ENCODE measurements at places on chromosomes 16 and 17.

DNA sequence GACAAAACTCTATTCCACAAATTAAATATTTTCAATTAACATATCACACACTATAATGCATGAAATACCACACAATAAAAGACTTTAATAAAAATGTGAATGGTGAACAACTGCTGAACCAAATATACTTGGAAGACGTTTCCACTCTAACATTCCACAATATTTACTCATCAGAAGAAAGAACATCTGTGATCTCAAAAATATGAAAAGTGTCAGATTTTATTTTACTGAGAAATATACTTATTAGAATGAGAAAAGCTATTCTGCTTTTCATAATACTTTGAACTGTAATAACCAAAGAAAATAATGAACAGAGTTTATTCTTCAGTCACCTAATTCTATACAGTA is 181.8 kb upstream of the AXIN2 start:
- DNase-seq: no peak

DNA sequence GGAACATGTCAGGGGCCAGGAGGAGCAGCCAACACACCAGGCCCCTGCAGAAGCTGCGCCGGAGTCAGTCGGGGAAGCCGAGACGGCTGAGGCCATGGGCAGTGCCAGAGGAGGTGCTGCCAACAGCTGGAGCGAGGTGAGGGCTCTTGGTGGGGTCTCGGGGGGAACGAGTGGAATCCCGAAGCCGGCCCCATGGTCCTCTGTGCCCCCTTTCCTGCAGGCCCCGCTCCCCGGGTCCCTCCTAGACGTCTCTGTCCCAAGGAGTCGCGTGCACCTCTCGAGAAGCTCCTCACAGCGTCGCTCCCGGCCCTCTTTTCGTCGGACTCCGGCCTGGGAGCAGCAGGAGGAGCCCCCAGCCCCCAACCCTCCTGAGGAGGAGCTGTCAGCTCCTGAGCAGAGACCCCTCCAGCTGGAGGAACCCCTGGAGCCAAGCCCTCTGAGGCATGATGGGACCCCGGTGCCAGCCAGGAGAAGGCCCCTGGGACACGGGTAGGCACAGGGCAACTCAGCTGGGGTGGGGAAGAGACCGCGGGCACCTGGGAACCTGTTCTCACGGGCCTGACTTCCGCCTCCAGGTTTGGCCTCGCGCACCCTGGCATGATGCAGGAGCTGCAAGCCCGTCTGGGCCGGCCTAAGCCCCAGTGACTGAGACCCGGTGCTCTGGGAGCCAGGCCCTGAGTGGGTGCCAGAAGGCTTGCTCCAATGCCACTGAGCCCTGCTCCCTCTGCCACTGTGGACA is 3.6 kb downstream of the APOBR start:
- DNase-seq: no peak

GRCh38 chr16:85471469-85472431 is 141.4 kb upstream of the GSE1 start:
- DNase-seq: peak; percentile 64

DNA sequence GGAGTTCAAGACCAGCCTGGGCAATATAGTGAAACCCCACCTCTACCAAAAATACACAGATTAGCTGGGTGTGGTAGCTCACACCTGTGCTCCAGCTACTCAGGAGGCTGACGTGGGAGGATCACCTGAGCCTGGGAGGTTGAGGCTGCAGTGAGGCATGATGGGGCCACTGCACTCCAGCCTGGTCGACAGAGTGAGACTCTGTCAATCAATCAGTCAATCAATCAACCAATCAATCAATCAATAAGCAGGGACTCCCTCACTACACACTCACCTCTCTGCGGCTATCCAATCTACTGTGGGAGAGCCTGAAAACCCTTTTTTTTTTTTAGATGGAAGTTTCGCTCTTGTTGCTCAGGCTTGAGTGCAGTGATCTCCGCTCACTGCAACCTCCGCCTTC is 31.6 kb downstream of the CPSF4L start:
- DNase-seq: no peak

GRCh38 chr16:24550295-24550694 is 10.9 kb downstream of the RBBP6 start:
- no peak for DNase-seq

DNA sequence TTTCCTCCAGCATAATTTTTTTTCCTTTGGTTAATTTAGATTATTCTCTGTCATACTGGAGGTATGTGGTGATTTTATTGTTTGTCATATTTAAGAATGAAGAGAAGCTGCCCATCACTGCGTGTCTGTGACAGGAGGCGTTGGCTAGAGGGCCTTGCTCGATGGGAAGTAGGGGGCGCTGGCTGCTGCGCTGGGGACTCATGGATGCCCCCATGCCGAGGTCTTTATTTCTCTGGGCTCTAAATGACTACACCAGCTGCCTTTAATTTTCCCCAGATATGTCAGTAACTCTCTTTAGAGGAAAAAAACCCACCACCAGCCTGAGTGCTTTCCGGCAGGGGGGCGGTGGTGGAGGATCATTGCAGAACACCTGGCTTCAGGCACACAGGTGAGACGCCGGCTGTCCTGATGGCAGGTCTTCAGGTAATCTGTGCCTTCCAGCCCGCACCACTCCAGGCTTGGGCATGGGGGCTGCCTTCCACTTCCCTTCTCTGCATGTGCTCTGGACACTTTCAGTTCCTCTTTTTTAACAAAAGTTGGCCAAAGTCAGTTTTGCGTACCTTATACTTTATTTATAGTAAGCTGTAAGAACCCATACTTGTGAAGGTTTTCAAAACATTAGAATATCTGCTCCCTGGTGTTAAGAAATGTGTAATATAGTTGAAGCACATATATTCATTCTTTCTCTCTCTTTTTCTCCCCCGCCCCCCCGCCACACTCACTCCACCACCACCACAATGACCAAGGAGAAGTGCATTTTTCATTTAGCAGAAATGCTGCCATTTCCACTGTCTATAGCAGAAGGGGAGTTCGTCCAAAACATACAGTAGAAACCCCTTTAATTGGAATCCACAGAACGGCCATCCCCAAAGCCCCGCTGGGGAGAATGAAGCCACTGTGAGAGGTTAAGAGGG is 192.7 kb downstream of the RPTOR start:
- no peak for DNase-seq

DNA sequence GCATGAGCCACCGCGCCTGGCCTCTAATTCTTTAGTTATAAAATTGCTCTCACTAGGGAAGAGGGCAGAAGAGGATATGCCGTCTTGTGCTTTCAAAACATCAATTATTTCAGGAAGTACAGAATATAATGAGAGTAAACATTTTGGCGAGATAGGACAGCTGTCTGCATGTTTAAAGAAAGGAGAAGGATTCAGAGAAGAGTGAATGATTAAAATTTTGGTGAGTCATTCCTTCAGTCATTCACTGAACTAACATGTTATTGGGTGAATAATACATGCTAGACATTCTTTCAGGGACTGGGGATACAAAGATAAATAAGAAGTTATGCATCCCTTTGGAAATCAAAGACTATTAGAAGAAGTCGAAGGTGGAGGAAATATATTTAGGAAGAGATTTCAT is 590.3 kb upstream of the GOT2 start:
- no peak for DNase-seq

- DNase-seq: no peak
These were observed 1.1 kb downstream of the ZFHX3 start for GRCh38 chr16:73046849-73047214.

DNA sequence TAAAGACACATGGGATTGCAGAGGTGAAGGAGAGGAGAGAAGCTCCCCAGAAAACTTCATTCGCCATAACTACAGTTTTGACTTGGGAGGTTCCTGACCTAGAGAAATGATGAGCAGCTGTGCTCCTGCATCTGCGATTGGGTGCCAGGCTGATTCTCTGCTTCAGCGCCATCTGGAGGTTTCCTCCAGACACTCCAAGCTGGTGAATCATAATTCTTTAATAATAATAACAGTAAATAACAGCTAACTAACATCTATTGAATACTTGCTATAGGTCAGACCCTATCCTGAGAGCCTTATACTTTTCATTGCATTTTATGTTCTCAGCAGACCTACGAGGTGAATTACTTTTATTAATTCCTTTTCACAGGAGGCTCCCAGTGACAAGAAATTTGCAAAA is 575.8 kb downstream of the TOX3 start:
- peak; percentile 50 for DNase-seq

- DNase-seq: no peak
These were observed 8.5 kb upstream of the HOXB9 start for GRCh38 chr17:48634493-48635208.

GRCh38 chr17:73420897-73421296 is 109.1 kb upstream of the CDC42EP4 start:
- DNase-seq: no peak

DNA sequence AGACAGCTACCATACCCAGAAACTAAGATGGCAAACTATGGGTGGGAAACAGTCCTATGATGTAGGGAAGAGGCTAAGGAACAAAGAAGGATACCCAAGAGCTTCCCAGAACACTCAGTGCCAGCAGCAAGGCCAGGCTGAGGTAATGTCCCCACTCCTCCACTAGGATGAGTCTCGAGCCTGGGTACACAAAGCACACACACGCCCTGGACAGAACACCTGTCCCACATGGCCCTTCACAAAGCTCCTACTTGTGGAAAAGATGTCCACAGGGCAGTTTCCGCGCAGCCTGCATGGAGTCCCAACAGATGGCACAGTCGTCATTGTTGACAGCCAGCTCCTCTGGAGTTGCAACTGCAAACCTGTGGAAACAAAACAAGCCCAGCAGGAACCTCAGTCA is 23.9 kb downstream of the AMFR start:
- DNase-seq: no peak

GRCh38 chr17:61233991-61234750 is 165.5 kb upstream of the TBX2 start:
- no peak for DNase-seq

DNA sequence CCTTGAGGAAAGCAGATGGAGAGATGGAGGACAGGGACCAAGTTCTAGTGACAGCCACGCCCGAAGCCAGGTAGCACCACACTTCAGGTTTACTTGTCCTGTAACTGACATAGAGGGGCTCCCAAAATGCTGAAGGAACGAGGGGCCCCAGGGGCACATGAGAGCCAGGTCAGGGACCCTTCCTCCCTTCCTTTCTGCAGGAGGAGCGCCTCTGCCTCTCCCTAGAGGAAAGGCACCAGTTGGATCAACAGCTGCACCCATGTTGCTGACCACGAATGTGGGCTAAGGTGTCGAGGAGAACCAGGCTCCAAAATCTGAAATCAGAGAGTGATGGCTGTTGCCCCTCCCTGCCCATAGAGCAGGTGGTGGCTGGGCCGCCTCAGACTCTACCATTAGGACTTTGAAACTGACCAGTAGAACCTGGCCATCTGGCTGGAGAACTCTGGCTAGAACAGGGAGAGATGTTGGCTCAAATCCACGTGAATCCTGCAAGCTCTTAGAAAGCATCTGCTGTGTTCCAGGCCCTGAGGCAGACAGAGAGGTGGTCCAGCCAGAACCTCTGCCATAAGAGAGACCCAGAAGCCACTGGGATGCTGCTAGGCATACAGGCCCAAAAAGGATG is 218.8 kb downstream of the KATNIP start:
- DNase-seq: no peak

- DNase-seq: peak; percentile 53
These were observed 3.1 kb upstream of the SETD6 start for GRCh38 chr16:58511933-58512815.

- no peak for DNase-seq
These were observed 673.6 kb downstream of the HS3ST4 start for GRCh38 chr16:26365161-26365940.

GRCh38 chr17:57068222-57068658 is 16.8 kb upstream of the AKAP1 start:
- no peak for DNase-seq

- no peak for DNase-seq
These were observed 28.1 kb downstream of the HEATR3 start for GRCh38 chr16:50093607-50094539.

DNA sequence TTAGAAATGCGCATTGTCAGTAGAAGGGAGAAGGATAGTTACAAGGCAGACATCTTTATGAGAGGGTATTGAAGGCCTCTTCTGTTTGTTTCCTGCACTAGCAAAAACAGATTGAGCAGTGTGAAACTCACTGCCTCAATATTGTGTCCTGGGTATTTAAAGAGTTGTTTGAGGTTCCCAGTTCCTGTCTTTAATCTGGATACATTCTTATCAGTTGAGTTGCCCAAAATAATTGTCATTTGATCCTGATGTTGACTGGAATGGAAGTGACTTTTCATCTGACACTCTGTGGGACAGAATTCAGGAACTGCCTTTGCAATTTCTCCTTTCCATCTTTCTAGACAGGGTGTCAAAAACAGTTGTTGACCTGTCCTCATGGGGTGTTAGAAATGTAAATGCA is 1.7 kb downstream of the ATP6V0A1 start:
- no peak for DNase-seq

GRCh38 chr16:57184887-57185445 is 873 bp downstream of the PSME3IP1 start:
- peak; percentile 31 for DNase-seq

- DNase-seq: peak; percentile 90
These were observed 5.8 kb upstream of the RARA start for GRCh38 chr17:40303009-40303657.

- peak; percentile 83 for DNase-seq
These were observed 6.6 kb upstream of the TEKT3 start for GRCh38 chr17:15348021-15348420.

DNA sequence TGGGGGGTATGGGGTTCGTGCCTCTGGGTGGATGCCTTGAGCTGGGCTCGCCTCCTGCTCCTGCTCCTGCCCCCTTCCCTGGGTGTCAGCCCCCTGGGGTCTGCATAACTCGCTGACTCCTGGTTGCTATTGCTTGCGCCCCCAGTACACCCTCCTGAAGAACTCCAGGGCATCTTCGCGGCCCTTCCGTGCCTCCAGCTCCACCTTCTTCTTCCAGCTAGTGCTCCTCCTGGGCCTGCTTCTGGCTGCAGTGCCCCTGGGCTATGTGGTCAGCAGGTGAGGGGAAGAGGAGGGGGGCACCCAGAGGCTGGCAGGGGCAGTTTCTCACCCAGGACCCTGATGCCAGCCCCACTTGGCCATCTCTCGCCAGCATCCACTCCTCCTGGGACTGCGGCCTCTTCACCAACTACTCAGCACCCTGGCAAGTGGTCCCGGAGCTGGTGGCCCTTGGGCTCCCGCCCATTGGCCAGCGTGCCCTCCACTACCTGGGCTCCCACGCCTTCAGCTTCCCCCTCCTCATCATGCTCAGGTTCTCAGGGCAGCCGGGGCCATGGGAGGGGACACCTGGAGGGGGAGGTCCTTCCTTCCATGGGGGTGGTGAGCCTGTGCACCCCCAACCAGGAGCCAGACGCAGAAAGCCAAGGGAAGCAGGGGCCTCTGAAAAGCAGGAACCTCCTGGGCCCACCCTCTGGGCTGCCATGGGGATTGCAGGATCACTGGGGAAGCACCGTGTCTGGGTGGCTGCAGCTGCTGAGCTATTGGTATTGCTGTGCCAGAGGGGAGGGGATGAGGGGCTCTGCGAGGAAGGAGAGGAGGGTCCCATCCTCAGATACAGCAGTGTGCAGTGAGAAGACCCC is 7.8 kb upstream of the C17orf99 start:
- no peak for DNase-seq

- DNase-seq: no peak
These were observed 127.5 kb upstream of the CDH13 start for GRCh38 chr16:82499302-82499701.

Measured in NCI-H1092 treated with DMSO at 0.1 percent for 48 hours (cell line).